ENCODE measurements at places on chromosomes 7 and 10.
A peak's percentile ranks its signal among the peaks of the same experiment; 100 is the strongest.

- no peak for DNase-seq
Measured at GRCh38 chr7:33728873-33729551, 176.3 kb upstream of the BMPER start.

DNA sequence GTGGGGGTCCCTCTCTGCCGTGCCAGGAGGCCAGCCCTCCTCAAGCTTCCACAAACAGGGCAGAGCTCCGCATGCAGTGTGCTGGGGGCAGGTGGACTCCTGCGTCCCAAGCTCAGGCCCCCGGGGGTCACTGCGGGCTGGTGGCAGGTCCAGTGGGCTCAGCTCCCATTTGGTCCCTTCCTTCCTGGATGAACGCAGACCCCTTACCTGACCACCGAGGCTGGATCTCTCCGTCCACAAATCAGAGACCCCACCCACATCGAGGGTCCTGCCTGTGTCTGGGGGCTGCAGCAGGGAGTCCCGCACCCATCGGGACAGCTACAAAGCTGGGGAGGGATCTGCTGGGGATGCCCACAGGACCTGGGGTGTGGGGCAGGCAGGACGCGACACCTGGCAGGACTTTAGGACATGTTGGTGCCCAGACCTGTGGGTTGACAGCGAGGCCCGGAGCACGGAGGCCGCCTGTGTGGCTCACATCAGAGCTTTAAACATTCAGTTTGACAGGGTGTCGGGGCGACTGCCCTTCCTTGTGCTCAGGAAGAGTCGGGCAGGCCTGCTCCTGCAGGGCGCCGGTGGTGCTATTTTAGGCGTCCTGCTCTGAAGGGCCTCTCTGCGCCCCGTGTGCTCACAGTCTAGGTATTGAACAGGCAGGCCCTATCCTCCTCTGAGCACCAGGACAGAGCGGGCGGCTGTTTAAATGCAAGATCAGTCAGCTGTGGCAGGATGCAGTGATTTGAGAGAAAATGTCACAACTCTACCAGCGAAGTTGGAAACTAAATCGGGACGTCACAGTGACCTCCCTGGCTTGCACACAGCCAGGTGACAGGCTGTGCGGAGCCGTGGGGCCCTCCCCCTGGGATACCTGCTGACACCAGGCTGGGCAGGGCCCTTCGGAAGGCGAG lies 15.9 kb upstream of the CFAP46 start:
- no peak for DNase-seq

DNA sequence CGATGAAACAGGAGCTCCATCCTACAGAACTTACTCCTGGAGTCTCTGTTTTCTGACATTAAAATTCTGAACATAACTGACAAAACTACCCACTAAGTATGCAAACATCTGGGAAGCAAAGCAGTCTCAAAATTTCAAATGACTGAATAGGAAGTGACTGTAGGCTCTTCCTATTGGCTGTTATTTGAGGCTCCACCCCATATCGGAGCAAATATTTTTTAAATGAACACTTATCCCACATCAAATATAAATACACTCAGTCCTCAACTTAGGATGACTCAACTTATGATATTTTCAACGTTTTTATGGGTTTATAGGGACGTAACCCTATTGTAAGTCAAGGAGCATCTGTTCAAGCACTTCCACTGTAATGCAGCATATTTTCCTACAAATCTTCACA lies 8.8 kb downstream of the HSPA12A start:
- no peak for DNase-seq

GRCh38 chr10:118472415-118473304 lies 122.8 kb downstream of the PRLHR start:
- peak; percentile 75 for DNase-seq

GRCh38 chr10:93379731-93380575 lies 102.2 kb downstream of the MYOF start:
- no peak for DNase-seq

GRCh38 chr10:44340557-44340956 lies 44.3 kb downstream of the CXCL12 start:
- no peak for DNase-seq

DNA sequence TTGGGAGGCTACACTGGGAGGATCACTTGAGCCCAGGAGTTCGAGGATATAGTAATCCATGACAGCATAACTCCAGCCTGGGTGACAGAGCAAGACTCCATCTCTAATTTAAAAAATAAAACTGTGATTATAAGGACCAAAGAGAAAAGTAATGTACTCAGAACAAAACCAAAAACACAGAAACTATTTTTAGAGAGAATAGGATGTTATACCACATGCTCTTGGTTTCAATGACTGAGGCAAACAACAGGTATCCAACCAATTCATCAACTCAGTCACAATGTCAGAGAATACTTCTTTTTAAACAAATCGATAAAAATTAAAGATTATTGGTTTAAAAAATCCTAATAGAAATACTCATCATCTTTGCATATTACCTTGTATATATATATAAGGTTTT lies 186.7 kb downstream of the TPK1 start:
- DNase-seq: no peak

DNA sequence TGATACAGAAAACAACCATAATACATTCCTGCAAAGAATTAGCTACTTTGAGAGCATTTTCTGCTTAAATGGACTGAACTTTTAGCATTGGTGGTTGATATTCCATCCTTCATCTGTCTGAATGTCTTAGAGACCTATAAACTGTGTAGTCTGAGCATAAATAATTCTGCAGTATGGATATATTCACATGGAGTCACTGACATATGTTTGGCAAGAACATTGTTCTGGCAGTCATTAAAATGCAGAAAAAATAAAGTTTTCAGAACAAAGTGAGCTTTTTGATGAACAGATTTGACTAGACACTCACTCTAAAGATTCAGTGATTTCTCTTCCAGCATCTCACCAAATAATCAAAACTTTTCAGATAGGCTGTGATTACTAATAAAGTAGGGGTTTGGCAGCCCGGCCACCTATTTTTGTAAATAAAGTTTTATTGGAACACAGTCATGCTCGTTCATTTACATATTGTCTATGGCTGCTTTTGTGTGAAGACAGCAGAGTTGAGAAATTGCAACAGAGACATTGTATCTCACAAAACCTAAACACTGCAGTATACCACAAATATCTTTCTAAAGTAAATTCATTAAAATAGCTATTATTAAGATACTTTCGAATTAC lies 44.1 kb upstream of the RAPGEF5 start:
- peak; percentile 55 for DNase-seq

GRCh38 chr7:22672846-22673680 lies 53.9 kb upstream of the IL6 start:
- DNase-seq: no peak

DNA sequence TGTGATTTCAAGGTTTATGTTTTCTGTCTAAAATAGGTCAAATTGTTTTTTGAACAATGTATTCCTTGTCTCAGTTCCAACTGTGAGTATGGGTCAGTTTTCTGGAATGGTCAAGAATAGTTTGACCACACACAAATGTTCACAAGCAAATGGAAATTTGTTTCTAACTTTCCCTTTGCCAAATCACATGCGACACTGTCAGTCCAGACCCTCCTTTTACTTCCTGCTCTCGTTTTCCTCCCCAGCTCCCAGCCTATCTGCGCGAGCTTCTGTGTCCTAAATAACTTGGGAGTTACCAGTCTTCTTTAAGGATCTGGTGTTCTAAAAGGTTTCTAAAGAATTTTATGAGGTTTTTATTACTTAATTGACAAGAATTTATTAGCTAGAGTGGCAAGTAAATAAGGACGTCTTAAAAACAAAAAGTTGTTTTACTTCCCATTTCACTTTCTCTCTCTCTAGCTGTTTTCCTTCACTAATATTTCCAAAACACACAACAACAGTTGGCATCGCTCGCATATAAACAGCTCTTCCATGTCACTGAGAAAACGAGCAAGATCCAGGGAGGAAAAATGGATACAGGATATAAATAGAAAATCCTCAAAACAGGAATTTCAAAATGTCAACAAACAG lies 266.1 kb upstream of the KLF6 start:
- DNase-seq: peak; percentile 29

- no peak for DNase-seq
Measured at GRCh38 chr7:158443688-158444483, 143.7 kb downstream of the PTPRN2 start.

DNA sequence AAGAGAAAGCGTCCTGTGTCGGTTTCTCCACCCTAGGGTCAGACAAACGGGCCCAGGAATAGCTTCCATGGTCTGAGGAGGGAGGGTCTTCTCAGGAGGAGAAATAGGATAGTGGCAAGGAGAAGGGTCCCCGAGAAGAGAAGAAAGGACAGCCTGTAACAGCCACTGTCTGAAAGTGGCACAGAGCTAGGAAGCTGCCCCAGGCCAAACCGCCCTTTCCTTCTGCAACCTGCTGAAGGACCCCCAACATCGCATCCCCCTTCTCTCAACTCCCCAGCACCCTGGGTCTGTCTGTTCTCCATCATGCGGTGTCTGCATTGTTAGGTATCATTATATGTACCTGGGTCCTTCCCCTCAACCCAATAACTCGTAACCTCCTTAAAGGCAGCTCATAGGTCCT lies 47.1 kb downstream of the COL17A1 start:
- no peak for DNase-seq

DNA sequence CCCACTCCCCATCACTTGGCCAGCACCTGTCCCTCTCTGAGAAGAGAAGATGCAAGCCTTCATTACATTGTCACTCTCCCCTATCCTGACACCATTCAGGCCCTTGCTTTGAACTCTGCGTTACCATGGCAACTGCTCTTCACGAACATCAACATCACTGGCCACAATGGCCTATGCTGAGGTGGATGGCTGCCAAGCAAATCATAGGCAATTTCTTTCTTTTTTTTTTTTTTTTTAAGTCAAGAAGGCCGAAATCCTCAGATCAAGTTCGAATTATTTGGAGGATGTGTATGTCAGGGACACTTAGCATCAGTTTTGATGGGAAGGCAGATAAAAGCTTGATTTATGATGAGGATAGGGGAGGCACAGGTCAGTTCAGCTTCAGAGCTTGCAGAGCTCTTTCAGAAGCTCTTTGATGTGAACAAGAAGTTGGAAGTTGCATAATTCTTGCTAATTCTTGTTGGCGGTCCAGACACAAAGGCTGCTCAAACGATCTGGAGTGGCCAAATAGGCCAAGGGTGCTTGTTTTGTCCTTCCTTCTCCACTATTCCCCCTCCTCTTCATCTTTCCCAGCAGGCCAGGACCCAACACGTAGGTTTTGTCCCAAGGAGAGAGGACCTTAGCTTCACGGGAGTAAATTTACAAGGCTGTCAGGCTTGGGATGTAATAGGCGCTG lies 179.9 kb upstream of the NPVF start:
- no peak for DNase-seq

- DNase-seq: no peak
Measured at GRCh38 chr7:46663025-46663424, 742.0 kb upstream of the IGFBP3 start.

- no peak for DNase-seq
Measured at GRCh38 chr10:73648975-73649829, 6.6 kb downstream of the SYNPO2L start.

DNA sequence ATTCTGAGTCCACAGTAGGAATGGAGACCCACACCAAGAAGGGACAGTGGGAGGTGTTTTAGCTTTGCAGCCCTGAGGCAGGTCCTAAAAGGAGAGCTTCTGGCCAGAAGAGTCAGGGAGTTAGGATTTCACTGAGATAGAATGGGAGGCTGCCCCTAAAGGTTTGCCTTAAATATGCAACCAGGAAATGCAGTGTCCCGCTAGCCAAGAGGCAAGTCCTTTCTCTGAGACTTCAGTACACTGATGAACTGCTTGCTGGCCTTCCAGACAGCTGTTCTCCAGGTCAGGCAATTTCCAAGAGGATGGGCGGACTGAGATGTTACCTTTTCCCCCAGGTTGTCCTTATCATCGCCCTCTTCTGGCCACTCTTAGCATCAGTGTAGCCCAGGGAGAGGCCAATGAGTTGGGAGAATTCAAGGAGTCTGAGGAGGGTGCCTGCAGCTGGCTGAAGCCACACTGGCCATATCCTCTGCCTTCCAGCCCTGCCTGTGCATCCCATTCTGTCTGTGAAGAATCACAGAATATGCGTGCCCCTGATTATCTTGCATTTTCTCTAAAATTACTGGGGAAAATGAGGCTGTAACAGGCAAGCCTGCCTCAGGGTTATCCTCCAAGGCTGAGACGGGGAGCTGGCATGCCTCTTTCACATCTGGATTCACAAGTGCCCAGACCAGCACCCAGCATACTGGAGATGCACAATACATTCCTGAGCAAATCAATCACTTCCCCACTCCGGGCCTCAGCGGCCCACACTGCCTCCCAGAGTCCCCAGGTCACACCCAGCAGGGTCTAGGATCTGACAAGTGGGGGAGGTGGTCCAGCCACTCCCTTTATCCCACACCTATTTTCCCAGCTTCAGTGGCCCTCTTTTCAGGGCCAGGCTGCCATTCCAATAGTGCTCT lies 2.4 kb downstream of the TLL2 start:
- DNase-seq: peak; percentile 50

DNA sequence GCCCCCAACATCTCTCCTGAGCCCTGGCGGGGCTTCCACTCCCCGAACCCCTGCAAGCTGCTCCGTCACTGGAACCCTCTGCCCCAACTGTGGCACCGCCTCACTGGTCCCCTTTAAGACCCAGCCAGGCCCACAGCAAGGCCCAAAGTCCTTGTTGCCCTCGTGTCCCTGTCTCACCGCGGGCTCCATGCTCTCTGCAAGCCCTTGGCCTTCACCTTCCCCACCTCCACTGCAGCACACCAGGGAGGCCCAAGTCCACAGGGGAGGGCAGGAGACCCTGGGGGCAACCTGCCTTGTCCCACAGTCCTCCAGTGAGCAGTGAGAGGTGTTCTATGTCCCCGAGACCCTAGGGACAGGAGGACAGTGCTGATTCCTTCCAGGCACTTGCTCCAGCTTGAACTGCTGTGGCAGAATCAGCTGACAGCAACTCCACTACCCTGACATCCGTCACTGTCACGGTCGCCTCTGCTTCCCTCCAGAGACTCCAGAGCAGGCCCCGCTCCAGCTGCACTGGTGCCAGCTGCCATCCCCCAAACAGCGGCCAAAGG lies 105.3 kb downstream of the CYTH3 start:
- DNase-seq: no peak

- no peak for DNase-seq
Measured at GRCh38 chr10:48514255-48514654, 90.6 kb downstream of the ARHGAP22 start.

DNA sequence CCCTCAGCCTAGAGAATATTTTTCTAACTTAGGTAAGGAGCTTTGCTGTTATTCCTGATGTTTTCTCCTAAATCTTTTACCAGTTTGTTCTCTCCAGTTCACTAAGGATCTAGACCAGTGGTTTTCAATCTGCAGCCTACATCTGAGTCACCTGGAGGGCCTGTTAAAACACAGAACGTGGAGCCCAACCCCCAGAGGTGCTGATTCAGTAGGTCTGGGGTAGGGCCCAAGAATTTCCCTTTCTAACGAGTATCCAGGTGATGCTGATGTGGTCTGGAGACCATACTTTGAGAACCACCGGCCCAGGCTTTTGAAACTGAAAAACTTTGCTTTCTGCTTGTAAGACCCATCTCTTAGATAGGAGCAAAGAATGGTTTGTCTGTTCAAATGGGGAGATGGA lies 51.2 kb upstream of the KMT2E start:
- DNase-seq: no peak
